ENCODE measurements at places on chromosomes 13 and 19.

DNA sequence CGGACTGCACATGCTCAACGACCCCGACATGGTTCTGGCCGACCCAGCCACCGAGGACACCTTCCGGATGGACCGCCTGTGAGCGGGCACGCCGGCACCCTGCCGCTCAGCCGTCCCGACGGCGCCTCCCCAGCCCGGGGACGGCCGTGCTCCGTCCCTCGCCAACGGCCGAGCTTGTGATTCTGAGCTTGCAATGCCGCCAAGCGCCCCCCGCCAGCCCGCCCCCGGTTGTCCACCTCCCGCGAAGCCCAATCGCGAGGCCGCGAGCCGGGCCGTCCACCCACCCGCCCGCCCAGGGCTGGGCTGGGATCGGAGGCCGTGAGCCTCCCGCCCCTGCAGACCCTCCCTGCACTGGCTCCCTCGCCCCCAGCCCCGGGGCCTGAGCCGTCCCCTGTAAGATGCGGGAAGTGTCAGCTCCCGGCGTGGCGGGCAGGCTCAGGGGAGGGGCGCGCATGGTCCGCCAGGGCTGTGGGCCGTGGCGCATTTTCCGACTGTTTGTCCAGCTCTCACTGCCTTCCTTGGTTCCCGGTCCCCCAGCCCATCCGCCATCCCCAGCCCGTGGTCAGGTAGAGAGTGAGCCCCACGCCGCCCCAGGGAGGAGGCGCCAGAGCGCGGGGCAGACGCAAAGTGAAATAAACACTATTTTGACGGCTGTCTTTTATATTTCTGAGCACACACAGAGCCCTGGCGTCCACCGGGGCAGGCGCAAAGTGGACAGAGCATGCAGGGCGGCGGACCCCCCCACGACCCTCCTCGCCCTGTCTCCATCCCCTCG is 13.6 kb downstream of the COMP start:
- DNase-seq, result no peak

GRCh38 chr13:113013303-113013702 is 44.3 kb downstream of the MCF2L start:
- peak; percentile 88 for DNase-seq

- no peak for DNase-seq
These were observed 16.0 kb downstream of the DPRX start for GRCh38 chr19:53647792-53648191.

GRCh38 chr13:45048890-45049407 is 59.6 kb downstream of the GPALPP1 start:
- DNase-seq, result no peak

GRCh38 chr13:75359266-75359665 is 122.7 kb downstream of the TBC1D4 start:
- no peak for DNase-seq

GRCh38 chr13:25227690-25228089 is 55.6 kb upstream of the AMER2 start:
- no peak for DNase-seq

GRCh38 chr13:46388846-46389245 is 1.8 kb upstream of the RUBCNL start:
- no peak for DNase-seq

DNA sequence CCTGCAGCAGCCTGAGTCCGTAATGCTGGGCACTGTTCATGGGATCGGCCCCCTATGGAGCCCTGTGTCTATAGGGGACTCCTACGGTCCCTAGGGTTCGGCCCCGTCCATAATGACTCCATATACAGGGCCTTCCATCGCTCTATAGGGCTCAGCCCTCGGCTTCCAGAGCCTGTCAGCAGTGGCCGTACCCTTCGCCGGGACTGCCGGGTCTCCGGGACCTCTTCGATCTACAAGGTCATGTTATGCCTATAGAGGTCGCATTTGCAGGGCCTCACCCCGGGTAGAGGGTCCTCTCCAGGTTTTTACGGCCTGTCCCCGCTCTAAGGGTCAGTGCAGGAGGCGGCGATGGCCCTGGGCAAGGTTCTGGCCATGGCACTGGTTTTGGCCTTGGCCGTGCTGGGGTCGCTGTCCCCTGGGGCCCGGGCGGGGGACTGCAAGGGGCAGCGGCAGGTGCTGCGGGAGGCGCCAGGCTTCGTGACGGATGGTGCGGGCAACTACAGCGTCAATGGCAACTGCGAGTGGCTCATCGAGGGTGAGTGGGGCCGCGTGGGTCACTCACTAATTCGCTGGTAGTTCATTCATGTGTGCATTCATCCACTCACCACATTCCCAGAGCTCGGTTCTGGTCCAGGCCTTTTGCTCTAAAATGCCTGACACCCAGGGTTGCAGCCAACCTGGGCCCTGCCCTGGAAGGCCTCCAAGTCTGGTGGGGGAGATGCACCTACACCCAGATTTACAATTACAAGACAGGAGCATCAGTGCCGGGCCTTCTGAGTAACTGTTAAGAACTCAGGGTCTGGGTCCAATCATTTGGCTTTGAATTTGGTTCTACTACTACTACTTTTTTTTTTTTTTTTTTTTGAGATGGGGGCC is 699 bp downstream of the MEGF8 start:
- no peak for DNase-seq

DNA sequence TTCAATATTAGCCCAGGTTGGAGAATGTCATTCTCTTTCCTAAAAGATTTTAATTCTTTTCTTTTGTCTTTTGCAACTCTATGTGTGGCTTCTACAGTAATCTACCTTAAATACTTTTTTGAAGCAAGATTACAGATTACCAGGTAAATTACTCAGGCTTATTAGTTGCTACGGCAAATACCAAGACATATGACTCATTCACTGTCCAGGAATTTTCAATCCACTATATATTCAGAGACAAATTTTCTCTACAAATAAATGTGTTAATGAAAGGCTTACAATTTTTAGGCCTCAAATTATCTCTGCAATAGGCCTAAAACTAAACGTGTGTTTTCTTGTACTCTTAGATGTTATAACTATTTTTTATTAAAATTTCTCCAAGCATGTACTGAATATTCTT is 631.3 kb downstream of the DIAPH3 start:
- DNase-seq, result no peak

DNA sequence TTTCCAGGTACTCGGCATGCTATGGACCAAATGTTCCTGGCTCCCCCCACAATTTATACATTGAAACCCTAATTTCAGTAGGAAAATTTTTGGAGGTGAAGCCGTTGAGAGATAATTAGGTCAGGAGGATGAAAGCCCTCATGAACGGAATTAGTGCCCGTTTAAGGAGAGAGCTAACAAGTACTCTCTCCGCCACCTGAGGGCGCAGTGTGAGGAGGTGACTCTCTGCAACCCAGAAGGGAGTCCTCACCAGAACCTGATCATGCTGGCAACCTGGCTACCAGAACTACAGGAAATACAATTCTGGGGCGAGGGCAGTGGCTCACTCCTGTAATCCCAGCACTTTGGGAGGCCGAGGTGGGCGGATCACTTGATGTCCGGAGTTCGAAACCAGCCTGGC is 397.8 kb downstream of the SLITRK5 start:
- DNase-seq, result no peak

DNA sequence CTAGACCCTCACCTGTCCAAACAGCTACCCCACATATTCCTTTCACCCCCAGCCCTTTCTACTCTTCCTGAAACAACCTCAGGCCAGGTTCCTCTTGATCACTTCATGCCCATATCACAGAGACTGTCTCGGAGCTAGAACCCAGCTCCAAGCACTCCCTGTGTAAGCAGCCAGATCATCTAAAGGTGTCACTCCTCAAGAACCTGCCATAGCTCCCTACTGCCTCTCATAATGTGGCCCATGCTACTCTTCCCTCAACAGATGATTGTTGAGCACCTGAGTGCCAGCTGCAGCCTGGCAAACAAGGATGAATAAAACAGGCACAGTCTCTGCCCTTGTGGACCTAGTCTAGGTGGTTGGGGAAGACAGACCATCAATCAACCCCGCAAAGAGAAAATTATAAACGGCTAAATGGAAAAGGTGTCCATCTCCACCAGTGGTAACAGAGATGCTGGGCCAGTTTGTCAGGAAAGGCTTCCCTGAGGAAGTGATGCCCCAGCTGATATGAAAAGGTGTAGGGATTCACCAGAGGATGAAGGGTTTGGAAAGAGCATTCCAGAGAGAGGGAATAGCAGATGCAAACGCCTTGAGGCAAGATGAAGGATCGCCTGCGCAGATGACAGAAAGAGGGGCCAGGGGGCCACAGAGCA is 8.3 kb downstream of the EPS15L1 start:
- DNase-seq, result no peak

DNA sequence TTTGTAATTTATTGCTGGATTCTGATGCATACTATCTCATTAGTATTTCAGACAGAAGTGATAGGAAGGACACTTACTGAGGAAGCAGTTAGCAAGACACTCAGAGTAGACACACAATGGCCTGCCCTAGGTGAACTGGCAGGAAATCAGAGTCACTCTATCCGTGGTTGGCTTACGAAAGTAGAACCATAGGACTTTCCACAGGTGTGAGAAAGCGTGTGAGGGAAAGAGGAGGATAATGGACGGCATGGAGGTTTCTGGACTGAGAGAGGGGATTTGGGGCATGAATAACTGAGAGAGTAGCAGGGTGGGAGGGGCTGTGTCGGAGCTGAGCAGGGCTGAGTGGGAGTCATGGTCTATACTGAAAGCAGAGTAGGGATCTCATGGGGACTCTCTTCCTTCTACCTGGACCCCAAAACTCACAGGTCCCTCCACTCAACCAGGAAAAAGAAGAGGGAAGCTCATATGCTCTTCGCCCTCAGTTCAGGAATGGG is 18.7 kb upstream of the EID2 start:
- DNase-seq, result no peak

DNA sequence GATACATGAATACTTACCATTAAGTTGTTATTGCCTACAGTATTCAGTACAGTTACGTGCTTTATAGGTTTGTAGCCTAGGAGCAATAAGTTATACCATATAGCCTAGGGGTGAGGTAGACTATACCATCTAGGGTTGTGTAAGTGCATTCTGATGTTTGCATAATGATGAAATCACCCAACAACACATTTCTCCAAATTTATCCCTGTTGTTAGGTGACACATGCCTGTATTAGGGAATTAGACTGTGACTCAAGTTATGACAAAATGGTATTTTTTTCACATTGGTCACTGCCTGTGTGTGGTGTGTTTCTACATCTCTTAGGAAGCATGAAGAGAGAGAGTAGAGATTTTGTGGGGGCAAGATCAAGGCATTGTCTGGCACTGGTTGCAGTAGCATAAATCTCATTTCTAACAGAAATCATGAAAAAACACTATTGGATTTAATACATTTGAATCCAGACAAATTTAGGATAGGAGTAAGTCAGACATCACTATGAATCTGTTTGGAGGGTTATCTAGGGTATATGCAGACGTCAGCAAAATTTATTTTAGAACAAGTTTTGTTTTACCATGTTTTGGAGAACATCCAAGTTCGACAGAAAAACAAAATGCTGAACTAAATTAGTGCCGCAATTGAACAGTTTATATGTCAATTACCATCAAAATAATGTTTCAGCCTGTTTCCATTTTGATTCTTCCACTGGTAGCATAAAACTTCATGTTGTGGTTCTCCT is 332.1 kb downstream of the LMO7 start:
- DNase-seq, result no peak

DNA sequence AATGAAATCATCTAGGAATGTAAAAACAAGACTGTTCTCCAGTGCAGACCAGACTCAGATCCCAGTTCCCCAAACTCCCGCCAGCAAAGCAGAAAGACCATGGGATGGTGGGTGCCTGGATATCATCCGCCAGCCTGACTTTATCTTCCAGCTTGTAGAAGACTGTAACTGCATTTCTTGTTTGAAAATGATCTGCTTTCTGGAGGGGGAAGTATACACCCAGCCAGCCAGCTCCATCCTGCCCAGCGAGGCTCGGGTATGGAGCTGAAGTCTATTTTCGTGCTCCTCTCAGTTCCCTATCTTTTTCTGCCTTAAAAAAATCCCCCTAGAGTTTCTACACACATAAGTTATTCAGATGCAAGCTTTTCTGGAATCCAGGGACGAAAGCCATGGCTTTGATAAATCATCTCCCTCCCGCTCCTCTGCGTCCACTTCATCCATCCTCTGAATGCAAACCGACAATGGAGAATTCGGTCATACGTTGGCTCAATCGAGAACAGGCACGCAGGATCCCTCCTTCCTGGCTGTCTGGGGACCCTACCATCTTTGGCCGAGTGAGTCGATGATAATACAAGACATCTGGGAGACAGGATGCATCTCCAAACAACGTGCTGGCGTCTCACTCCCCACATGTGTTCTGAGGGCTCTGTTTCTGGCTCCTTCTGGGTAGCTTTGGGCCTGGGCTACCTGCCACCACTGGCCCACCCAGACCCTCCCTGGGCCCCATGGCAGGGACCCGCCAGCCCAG is 31.2 kb downstream of the CEBPG start:
- no peak for DNase-seq

DNA sequence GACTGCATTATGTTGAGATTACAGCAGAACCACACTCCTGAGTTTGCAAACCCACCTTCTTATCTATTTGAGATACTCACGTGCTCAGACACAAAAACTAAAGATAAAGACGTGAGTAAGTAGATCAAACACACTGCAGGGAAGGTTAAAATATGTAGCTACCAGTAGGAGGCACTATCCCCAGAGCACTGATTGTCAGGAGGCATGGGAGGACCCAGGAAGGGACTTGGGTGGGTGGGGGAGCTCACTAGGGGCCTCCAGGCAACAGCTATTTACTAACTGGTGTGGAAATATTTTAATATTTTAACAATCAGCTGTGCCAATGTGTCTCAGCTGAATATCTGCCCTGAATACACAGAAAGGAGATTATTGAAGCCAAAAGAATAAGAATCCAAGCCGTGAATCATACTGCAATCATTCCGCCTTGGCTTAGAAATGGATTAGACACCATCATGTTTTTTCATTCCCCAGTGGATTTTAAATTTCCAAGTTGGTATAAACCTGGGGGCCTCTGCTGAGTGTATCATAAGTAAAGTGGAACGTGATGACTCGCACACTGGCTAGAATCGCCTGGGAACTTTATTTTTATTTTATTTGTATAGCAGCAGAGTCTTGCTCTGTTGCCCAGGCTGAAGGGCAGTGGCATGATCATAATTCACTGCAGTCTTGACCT is 73.2 kb upstream of the CACNA1A start:
- DNase-seq, result no peak

DNA sequence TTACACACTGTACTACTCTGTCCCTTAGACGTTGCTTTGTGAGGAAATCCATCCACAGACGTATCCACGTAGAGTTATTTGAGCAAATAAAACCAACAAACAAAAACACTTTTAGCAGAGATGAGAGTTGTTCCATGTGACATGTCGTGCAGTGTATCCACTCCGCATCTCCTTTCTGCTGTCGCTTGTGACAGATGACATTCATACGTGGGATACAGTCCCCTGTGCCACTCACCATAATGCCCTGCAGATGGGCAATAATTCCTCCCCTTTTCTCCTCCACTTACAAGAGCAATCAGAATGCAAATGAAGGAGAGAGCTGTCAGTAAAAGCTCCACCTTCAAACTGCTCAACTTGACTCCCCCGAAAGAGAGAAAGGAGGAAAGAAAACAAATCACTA is 26.0 kb downstream of the IRS2 start:
- DNase-seq, result no peak

- peak; percentile 25 for DNase-seq
These were observed 61.2 kb upstream of the WDFY2 start for GRCh38 chr13:51523082-51523518.

DNA sequence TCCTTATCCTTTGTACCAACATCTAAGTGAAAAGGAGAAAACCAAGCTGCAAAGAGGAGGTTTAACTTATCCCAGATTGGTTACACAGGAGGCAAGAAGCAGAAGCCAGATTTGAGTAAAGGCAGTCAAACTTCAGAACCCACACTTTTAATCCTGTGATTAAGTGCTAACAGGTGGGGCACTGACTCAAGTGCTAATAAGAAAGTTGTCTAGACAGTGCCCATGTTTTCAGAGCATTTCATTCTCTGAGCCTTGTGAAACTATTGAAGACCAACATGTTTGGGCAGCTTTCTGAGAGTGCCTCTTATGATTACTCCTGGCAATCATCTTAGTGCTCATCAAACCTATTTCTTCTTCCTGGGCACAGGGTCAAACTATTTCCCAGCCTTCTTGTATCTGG is 380.8 kb downstream of the KCNRG start:
- DNase-seq, result no peak
